Fibroblast of skin of scalp (primary cell): ENCODE measurements at places on chromosomes 2 and 18.

DNA sequence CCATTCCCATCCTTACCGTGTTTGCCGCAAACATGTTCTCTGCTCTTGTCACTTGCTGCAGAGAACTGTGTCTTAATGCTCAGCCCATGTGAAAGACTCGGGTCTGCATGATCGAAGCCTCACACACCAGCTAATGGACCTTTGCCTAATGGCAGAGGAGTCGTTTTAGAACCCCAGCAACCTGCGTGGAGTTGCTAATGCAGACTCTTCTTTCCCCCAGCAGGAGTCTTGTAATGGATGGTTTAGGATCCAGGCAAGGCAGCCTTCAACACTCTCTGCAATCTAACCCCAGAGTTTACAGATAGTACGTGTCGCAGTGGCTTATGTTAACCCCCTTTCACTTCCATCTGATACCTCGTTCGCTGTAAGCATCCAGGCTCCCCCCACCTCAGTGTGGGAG lies 316.4 kb downstream of the AGAP1 start:
- DNase-seq: no peak

- no peak for DNase-seq
These were observed 9.9 kb downstream of the DYSF start for GRCh38 chr2:71463342-71463654.

DNA sequence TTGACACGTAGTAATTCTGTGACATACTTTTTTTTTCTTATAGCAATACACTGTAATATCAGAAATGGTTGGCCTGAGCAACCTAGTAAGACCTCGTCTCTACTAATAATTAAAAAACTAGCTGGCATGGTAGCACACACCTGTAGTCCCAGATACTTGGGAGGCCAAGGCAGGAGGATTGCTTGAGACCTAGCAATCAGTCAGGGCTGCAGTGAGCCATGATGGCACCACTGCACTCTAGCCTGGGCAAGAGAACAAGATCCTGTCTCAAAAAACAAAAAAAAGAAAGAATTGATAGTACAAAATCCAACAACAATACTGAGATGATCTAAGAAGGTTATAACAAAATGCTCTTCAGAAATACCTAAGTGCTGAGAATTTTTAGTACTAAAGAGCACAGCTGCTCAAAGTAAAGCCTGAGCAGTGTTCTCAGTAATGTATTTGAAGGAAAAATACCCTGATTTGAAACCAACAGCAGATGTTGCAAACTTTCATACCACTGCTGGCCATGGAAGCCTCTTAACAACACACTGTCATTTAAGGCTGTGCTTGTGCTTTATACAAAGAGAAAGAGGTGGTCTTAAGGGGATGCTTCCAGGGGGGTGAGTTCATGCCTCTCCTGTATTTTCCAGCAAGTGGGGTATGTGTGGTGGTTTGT lies 132.6 kb upstream of the CDCA7 start:
- DNase-seq: no peak

- no peak for DNase-seq
These were observed 34.5 kb upstream of the SIX3 start for GRCh38 chr2:44906972-44907371.

DNA sequence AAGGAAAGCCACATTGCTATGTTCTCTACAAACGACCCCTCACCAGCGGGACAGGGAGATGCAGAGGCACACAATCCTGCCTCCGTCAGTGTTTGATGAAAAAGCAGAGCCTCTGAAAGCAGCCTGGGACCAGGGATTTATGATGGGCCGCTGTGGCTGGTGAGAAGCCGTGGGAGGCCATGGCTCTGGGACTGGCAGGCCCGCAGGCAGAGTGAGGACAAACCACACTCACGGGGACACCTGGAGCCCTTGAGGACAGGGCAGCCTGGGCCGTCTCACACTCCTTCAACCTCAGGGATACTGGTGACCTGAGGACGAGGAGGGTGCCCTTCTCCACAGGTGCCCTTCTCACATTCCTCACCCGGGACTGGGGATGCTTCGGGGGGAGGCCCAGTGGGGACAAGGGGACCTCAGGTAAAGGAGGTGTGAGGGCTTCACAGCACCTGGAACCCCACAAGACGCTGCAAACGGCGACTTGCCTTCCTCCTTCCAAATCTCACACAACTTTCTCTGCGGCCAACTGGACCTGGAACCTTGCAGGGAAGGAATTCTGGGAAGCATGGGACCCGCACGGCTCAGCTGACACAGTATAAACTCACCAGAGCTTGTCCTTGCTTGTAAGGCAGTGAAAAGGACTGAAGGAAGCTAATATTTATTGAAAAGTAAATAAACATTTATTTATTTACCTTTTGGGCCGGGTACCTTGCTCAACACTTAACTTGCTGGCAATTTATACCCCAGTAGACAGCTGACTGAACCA lies 5.3 kb upstream of the LDLRAD4 start:
- DNase-seq: no peak

DNA sequence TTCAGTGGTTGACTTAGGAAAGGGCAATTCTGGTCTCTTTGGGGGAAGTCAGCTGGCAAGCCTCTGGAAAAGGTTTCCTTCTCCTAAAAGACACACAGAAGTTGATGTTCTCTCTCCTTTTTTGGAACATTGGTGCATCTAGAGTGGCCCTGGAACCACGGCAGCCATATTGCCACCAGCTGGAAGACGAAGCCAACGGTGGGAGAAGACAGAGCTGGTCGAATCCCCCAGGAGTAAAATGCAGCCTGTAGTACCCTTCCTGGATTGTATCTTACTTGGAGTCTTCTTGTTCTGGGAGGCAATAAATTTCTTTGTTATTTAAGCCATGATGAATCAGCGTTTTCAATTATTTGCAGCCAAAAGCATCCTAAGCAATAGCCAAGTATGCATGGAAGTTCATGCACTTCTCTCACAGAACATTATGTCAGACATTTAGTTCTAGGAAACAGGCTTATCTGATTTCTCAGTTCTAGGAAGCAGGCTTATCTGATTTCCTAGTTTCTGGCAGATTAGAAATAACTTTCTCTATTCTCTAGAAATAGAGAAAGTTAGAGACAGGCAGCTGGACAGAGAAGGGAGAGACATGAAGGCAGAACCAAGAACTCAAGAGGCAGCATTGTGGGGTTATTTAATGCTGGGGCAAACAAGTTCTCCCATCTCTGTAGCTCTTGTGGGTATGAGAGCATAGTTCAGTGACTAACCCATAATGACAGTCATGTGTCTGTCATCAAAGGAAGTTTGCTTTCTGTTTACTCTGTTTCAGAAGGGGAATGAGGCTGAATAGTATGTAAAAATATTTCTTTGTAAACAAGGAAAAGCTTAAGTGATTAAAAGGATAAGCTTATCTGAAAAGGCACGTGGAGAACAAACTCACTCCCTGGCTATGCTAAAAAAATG lies 40.5 kb upstream of the NABP1 start:
- peak; percentile 64 for DNase-seq

DNA sequence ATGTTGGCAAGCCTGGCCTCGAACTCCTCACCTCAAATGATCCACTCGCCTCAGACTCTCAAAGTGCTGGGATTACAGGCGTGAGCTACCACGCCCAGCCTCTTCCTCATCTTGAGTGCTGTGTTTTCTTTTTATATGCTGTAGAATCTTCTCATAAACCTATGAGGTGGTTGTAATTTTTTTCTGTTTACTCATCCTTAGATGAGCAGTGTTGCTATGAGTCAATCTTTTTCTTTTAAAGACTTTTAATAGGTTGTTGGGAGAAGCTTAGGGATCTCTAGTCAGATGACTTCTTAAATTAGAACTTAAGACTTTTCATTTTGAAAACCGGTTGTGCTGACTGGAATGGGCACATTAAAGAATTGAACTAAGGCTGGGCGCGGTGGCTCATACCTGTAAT lies 8.7 kb upstream of the AAK1 start:
- peak; percentile 85 for DNase-seq

GRCh38 chr2:78780864-78781583 lies 244.5 kb upstream of the REG3G start:
- no peak for DNase-seq

DNA sequence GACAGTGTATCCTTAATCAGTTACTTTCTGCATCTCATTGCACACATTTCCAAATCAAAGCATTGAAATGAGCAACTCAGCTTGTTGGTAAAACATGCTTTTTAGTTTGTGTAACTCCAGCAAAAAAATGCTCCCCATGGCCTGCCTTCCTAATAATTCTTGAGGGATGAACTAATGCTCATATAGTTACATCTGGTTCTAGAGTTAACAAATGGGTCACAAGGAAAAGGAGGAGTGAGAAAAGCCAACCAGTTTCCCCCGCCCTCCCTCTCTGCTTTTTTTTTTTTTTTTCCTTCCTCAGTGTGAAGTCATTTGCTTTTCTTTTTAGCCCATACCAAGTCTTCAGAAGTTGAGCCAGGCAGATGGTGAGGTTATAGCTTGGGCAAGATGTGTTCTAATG lies 231.7 kb downstream of the MTX2 start:
- DNase-seq: peak; percentile 90

DNA sequence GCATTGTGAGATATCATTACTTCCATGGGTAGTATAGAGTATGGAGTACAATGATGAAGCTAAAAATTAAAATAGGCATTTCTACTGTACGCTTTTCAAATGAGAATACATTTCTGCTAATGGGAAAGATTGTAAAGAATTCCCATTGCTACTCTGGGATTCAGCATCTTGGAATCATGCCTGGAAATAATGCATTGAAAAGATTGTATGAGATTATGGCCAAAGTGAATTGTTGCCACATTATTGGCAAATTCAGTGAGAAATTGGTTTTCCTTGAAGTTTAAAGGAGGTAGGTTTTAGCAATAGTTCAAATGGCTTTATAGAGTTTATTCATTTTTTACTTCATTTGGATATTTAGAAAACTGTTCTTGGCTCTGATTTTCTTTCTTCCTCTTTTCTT lies 157.9 kb downstream of the GULP1 start:
- peak; percentile 68 for DNase-seq

DNA sequence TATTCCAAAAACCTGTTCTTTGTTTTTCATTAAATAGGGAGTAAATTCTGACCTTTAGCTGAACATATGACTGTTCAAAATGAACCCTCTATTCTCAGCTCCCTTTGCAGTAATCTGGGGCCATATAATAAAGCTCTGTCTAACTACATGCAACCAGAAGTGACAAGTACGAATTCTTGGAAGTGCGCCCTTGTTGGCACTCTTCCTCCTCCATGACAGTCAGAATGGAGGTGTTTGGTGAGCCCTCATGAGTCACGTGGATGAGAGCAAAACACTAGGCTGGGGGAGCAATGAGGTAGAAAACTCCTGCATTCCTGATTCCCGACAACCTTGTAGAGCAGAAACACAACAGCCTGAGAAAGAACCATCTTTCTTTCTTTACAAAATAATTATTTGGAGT lies 552.9 kb downstream of the FBXO15 start:
- no peak for DNase-seq

DNA sequence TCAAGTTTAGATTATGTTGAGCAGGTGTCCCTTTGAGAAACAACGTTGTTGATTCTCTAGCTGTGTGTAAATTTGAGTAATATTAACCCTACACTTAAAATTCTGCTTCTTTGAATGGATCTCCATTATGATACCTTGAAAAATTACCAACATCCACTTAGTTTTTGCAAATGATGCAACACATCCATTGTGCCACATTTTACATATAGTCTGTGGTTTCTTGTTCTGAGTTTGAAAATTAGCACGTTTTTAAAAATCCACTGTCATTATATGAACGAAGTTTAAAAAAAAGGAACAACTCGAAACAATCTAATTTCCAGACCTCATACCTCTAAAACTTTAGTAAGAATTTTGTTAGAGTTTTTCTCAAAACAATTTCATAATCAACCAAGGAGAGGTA lies 37.7 kb downstream of the PIK3C3 start:
- no peak for DNase-seq

GRCh38 chr2:203909261-203909967 lies 27.1 kb upstream of the ICOS start:
- DNase-seq: peak; percentile 77

GRCh38 chr18:23859466-23860336 lies 154.9 kb upstream of the TTC39C start:
- no peak for DNase-seq

DNA sequence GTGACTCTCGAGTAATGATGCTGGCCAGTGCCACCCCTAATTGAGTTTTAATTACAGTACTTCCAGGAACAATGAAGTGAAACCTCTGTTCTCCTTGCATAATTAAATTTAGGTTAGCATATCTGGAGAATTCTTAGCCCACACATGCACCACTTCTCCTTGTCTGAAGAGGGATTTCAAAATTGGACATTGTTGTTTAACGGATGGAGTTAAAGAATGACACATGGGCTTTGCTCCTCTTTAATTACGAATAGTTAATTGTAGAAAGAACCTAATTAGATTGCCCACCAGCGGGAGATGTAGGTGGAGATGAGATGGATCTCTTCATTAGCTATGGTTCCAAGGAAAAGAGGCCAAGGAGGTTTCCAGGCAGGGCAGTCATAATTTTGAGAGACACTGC lies 33.1 kb upstream of the EN1 start:
- no peak for DNase-seq

DNA sequence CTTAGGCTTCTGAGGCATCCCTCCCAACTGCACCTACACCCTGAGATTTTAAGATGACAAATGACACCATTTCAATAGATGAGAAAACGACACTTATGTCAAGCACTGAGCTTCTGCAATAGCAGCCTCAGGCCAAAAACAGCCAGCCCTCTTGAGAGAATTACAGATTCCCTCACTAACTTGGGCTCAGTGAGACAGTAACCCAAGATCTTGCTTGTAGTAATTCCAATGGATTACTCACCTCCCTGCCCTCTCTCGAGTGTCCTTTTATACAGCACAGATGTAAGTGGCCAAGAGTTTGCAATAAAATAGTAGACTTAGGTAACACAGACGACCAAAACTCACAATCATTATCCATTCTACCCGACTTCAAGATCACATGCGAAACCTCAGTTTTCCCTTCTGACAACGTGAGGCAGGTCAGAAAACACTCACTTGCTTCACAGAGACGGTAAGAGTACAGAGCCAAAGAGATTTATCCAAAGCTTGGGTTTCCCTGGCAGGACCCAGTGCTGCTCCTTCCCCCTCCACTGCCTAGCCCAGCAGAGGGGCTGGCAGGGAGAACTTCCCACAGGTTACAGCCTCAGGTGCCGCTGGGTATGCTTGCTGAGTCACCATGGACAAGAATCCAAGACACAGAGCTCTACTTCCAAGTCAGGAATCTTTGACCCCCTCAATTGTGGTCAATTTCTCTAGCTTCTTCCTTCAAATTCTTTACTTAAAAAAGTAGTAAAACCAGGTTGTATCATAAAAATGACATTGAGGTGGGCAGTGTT lies 181.4 kb downstream of the MYO5B start:
- peak; percentile 5 for DNase-seq

DNA sequence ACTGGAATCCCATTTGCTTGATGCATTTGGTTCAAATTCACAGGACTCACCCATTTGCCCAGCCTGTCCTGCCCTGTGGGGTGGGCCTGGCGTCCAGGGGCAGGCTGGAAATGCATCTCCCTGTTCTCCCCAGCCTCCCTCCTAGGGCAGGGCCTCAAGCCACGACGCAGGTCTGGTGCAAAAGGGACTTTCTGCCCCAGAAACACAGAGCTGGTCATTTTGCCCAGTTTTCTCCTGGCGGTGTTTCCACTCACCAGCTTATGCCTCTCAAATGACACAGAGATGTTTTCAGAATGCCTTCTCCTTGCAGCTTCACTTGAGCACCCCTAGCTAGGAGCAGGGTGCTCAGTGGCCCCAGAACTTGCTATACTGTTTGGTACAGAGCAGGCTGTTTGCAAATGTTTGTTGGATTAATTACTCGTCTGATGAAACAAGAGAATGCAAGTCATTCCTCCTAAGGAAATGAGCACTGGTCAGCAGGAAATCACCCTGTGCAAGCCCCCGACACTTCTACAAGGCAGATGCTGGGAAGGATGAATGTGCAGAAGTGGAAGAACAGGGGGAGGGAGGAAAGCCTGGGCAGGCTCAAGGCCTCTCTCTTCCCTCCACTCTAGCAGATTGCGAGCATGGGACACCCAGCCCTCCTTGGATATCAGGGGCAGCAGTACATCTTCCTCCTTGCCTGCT lies 164.3 kb upstream of the APCDD1 start:
- DNase-seq: no peak
